ENCODE measurements at places on chromosomes 3 and 15. TPM values are rescaled to one million over a fixed set of nuclear protein-coding genes. Genes with fewer than 3 reads are reported as not detected.
A peak's percentile ranks its signal among the peaks of the same experiment; 100 is the strongest.

DNA sequence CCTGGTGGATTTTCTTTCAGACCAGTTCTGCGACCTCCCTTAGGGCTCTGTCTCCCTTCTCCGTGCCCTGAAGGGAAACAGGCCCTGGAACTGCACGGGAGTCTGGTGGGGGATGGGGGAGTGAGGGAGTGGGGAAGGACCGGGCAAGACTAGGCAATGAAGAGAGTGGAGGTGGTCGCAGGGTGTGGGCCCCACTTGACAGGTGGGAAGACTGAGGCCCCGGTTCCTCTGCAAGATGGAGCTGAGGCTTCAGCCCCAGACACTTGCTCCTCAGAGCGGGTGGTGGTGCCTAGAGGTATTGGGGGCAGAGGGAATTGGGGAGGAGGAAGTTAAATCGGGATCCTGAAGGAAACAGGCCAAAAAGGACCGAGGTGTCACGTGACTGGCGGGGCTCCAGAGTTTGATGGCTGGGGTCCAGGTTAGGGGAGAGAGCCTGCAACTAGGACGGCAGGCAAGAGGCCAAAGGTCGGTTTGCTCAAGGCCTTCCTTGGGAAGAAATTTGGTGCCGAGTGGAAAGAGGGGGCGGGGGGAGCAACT, 597 bp upstream of the CAMK1 start:
- no peak for DNase-seq

RPP25 gene
- 3.6 TPM for total RNA-seq

DNA sequence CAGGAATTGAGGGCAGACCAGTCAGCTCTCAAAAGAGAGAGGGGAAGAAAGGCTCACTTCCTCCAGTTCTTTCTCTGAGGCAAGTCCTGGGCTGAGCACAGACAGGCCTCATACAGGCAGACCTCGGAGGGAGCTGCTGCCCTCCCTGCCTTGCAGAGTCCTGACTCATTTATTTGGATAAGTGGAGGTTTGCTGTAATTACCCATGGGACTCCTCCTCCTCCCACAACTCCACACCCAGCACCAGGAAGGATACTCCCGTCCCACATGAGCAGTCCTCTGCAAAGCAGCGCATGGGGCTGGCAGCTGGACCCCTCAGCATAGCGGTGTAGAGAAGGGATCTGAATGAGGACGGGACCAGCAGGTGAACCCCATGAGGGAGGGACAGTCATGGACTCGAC, 13.4 kb upstream of the SCN10A start:
- no peak for DNase-seq

- DNase-seq: peak; percentile 47
Measured at GRCh38 chr3:129650256-129650872, 43.9 kb upstream of the PLXND1 start.

- no peak for DNase-seq
Measured at GRCh38 chr3:87987952-87988351, 70.9 kb downstream of the CGGBP1 start.

- DNase-seq: no peak
Measured at GRCh38 chr3:89392991-89393390, 285.6 kb downstream of the EPHA3 start.

DNA sequence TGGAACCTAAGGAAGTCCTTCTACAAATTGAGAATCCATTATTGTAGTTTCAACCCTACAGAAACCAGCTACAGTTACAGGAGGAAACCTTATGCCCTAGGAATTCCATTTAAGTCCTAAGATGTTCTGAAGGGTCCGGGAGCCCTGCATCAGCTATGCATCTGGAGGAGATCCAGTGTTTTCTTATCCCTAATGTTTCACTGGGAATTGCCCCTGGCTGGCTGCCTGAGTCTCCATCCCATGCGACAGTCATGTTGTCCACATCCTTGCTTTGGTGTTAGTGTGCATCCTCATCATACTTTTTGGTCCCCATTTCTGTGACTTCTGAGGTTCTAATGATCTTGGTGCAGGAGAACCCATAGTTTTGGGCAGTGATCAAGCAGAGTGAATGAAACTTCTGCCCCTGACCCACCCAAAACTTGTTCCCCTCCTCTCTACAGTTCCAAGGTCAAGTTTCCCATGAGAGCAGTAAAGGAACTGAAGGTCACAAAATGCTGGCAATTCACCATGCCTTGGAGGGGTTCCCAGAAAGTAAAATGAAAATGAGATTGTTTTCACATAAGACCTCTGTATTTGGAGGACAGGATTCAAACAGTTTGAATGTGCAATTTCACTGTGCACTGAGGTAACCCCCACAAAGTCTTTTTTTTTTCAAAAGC, 121.9 kb upstream of the PHLDB2 start:
- DNase-seq: no peak

DNA sequence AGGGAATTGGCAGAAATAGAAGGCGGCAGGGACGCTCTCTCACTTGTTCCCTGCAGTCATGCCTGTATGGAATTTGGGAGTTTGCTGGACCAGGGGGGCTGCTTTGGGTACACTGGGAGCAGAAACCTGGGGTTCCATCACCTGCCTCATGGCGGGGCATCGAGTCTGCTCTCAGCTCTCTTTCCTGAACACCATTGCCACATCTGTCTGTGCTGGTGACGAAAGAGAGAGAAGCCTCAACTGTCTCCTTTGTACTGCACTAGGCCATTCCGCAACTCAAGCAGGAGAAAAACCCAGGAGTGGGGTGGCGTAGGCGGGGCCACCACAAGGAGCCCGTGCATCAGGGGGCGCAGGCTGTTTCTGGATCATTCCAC, 14.0 kb downstream of the TMEM158 start:
- no peak for DNase-seq

GRCh38 chr3:152505926-152506325, 237.2 kb downstream of the MBNL1 start:
- peak; percentile 52 for DNase-seq

- DNase-seq: peak; percentile 26
Measured at GRCh38 chr3:52820736-52821135, 9.7 kb downstream of the ITIH4 start.

Measured in activated T-cell treated with anti-CD3 and anti-CD28 coated beads, Interleukin-2, amount 50 U/mL, for 72 hours (primary cell).